ENCODE measurements at places on chromosomes 6 and 20.

- peak; percentile 87 for DNase-seq
Measured at GRCh38 chr6:54291146-54291545, 17.1 kb upstream of the TINAG start.

DNA sequence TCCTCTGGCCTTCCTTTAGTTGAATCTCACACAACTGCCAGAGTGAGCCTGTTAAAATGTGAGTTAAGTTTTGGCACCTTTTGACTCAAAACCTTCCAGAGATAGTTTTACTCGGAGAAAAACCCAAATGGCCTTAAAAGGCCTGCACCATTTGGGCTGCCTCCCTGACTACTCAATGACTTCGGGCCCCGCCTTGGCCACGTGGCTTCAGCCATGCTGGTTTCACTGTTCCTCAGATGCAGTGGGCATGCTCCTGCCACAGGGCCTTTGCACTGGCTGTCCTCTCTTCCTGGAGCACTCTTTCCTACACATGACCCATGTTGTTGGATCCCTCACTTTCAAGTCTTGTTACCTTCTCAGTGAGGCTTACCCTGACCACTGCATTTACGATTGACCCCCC, 18.3 kb downstream of the VEGFA start:
- no peak for DNase-seq

DNA sequence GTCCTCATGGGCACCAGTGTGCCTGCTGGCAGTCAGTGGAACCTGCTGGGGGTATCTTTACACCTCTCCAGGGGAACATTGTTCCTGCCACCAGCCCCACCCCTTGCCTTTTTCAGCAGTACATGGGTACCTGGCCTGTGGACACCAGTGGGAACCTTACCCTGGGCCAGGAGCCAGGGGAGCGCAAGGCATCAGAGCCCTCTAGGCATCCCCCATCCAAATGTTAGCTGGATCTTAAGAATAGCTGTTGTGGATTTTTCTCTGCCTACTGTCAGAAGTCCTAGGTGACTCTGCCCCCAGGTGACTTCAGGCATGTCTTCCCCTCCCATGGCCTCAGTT, 38.8 kb upstream of the ID1 start:
- no peak for DNase-seq

DNA sequence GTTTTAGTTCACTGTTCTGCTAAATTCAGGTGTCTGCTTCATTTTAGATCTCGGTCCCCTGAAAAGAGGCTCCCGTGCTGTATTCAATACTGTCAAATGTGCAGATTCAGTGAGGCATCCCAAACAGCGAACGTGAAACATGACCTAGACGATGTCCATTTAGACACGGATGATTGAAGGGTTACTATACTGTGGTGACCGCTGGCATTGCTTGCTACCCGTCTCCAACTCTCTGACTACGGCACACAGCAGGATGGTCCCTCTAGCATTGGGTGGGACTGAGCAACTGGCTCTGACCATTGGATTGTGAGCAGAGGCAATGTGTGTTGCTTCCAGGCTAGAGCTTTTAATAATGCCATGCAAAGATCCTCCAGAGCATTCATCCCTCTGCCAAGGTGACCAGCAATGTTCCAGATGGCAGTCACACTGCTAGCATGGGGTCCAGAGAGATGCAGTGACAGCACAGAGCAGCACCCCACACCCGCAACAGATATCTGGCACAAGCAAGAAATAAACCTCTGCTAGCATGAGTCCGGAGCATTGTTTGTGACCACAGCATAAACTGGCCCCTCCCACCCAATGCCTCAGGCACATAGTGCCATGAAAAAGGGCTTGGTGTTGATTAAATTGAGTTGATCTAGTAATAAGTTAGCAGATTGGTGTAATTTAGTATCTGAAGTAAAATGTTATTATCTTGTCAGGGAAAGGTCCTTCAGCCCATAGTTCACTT, 9.0 kb downstream of the METTL24 start:
- no peak for DNase-seq

DNA sequence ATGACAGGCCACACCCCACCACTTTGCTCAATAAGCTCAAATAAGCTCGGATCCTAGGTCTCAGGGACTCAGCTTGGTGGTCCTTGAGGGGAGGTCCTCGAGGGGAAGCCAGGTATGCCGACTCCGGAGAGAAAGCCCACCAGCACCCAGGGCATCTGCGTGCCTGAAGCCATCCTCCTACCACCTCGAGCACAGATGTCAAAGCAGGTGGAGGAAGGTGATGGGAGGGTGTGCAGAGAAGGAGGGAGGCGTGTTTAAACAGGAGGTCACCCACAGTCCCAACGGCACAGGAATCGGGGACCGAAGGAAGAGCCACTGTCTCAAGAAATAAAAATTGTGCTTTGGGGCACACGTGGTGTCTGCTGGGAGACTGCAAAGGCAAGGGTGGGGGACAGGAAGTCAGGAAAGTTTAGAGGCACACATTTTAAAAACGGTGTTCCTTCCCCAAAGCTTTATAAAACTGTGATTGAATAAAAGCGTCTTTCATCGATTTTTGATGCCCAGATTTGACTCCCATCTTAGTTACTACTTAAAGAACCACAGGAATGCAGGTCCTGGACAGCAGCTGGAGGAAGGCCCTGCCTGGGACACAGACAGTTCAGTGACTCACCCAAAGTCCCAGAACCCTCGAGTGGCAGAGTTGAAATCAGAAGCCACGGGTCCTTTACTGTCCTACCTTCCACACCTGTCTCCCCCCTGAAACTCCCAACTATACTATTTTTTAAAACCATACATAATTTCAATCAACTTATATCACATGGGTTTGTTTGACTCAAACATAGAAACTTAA, 221.0 kb upstream of the PDE10A start:
- peak; percentile 9 for DNase-seq

DNA sequence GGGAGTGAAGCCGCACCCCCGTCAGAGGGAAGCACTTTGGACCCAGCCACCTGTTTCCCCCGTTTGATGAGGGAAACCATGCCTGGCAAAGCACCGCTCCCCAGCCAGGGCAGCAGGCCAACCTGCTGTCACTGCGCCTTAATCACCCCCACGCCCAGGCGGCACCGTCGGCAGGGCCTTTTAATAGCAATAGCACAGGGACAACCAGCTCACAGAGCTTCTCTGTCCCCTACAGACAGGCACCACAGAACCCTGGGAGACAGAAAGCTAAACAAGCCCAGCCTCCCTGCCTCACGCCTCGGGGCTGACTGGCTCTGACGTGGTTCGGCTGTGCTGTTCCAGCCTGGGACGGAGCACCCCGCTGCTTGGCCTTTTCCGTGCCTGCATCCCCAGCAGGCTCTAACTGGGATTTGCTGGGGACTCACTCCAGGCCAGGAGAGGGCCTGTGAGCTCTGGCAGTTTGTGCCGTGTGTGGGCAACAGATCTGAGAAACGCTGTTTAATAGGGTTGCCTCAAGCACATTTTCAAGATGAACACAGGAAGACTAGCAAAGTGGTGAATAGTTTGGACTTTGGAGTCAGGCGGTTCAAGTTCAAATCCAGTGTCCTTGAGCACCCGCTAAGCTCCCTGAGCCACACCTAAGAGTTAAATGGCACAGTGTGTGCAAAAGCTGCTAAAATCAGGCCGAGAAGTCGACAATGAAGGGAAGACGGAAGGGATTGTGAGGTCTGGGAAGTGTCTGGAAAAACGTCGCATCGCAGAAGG, 223.8 kb downstream of the NRN1 start:
- DNase-seq = no peak

GRCh38 chr6:139996253-139996834, 621.9 kb upstream of the CITED2 start:
- no peak for DNase-seq

DNA sequence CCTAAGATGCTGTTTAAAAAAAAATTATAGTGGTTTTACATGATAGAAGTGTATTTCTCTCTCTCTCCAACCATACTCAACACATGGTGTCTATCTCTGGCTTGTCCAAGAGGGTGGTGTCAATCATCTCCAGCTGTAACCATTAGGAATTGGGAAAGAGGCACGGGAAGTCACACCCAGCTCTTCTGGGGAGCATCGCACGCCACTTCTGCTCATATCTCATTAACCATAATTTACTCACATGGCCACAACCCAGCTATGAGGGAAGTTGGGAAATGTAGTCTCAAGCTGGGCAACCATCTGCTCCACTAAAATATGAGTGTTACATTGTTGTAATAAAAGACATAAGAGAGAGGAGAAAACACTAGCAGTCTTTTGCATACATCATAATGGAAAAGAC, 30.4 kb upstream of the TSHZ2 start:
- DNase-seq = no peak

- DNase-seq = peak; percentile 29
Measured at GRCh38 chr6:118589186-118589585, 41.1 kb downstream of the PLN start.

- no peak for DNase-seq
Measured at GRCh38 chr20:62461834-62462233, 14.0 kb downstream of the GATA5 start.

DNA sequence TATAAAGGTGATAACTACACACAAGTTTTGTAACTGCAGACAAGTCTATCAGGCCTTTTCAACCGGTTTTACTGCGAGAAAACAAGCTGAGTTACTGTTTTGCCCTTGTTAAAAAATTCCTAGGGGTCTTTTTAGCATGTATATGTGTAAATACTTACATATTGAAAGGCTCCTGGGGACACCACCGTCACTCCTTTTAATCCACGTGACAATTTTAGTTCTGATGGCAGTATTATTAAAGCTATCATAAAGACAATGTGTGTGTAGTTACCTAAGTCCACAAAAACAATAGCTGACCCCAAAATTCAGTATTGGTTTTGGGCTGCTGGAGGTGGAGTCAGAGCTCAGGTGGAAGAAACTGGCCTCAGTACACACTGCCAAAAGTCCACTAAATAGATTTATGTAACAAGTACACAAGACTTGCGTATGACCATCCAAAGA, 41.3 kb upstream of the HFE start:
- peak; percentile 31 for DNase-seq

DNA sequence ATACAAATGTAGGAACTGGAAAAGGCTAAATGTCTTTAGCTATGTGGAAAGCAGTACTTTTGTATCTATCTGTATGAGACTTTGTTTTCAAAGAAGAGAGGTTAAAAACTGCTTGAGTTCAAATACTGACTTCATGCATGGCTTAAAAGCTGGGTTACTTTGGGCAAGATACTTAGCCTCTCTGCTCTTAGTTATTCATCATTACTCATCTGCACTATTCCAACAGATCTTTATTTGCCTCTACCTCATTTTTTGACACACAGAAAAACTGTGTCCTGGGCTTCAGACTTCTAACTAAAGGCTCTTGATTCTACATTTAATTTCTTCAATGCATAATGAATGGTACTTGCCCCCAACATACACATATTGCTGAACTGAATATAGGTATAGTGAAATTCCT, 114.8 kb downstream of the DST start:
- DNase-seq = peak; percentile 57

DNA sequence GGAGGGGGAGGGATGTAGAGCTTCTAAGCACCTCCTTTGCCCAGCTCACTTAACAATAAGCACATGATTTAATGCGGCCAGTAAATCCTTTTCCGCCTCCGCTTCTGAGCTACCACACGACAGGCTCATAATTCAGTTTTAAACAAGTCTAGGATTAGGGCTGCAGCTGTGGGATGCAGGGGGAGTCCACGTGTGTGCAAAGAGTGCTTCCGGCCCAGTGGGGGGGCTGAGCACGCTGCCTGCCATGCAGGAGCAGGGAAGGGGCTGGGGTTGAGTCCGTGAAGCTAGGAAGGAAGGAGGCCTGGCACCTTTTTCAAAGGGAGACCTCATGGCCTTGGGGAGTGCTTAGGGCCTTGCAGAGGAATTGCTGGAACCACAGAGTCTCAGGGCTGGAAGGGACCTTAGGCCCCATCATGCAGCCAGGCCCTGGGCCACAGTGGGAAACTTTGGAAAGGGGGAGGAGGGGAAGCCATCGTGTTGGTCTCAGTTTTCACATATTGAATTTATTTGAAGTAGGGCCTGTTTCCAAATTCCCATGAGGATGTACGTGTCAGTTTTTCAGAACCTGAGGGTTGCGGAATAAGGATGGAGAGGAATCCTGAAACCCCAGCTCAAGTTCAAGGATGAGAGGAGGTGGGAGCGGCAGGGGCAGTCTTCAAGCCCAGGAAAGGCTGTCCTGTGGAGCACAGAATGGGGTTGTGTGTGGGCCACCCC, 96.1 kb downstream of the VEGFA start:
- peak; percentile 23 for DNase-seq

DNA sequence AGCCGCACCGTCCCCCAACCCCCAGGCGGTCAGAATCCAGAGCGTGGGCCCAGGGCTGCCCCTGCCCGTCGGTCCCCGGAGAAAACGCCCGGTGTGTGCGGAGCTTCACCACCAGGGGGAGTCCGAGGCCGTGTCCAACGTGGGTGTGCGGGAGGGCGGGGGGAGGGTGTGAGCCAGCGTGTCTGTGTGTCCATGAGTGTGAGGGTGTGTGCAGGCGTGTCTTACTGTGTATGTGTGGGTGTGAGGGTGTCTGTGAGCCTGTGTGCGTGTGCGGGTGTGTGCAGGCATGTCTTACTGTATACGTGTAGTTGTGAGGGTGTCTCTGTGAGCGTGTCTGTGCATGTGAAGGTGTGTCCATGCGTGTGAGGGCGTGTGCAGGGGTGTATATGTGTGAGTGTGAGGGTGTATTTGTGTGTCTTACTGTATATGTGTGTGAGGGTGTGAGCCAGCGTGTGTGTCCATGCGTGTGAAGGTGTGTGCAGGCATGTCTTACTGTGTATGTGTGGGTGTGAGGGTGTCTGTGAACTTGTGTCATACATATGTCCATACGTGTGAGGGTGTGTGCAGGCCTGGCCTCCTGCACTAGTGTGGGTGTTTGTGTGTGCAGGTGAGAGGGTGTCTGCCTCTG, 24.6 kb upstream of the GATA5 start:
- DNase-seq = peak; percentile 42

DNA sequence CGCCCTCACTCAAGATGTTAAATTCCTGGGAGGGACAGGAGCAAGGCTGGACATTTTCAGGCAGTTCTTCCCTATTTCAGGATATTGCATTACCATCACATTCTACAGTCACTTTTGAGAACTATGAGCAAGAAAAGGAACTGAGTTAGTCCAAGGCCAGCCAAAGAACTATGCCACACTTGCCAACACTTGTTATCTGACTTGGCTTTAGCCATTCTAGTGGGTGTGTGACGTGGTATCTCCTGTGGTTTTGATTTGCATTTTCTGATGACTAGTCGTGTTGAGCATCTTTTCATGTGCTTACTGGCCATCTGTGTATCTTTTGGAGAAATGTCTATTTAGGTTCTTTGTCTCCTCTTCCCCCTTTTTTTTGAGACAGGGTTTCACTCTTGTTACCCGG, 12.0 kb downstream of the XRN2 start:
- DNase-seq = peak; percentile 90

DNA sequence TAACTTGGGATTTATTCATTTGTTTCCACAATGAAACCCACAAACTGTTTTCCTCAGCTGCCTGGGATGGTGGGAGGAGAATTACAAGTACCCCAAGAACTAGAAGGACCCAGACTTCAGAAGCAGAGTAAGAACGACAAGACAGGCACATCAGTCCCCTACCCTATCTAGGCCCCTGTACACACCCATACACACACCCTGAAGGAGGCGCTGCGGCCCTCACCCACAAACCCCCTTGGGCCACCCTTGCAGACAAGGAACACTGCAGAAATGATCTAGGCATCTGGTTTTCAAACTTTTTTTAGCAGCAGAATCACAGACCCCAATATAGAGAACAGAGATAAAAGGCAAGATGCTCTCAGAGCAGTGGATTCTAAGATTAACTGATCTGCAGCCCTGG, 55.0 kb downstream of the TRERF1 start:
- no peak for DNase-seq
